HFFc6 (cell line): ENCODE measurements at places on chromosomes 13 and 19. TPM values are rescaled to one million over a fixed set of nuclear protein-coding genes. Genes with fewer than 3 reads are reported as not detected.
A peak's percentile ranks its signal among the peaks of the same experiment; 100 is the strongest.

DNA sequence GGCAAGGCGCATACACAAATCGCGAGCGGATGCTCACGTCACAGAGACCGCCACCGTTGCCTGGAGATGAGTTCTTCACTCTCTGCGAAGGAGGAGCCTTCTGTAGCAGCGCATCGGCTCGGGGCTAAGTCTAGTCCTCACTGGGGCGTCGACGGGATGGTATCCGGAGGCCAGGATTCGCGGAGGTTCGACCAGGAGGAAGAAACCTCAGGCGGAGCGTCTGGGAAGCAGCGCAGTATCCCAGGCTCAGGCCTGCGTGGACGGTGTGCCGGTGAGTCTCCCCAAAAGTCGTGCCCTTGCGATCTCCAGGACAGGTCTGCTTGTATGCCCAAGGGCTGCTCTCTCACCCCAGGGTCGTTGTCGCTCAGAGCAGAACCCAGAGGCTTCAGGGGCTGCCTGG, 40.4 kb downstream of the ZNF146 start:
- DNase-seq, result no peak

GRCh38 chr13:28219408-28220099, 81.2 kb downstream of the PAN3 start:
- no peak for DNase-seq

- peak; percentile 10 for DNase-seq
Observed at GRCh38 chr19:21483589-21484170, 21.7 kb upstream of the ZNF429 start.

GRCh38 chr19:14377883-14378328, 3.3 kb upstream of the ADGRE5 start:
- no peak for DNase-seq

GRCh38 chr13:110185696-110186095, 121.3 kb downstream of the COL4A1 start:
- DNase-seq, result no peak

- no peak for DNase-seq
Observed at GRCh38 chr19:38264486-38265212, at the start of gene SPINT2. Gene SPINT2 (plus strand): TSS chr19:38264573. CDS start chr19:38264893, 320 bp downstream.

- no peak for DNase-seq
Observed at GRCh38 chr13:21636656-21637055, 32.7 kb upstream of the MICU2 start.

DNA sequence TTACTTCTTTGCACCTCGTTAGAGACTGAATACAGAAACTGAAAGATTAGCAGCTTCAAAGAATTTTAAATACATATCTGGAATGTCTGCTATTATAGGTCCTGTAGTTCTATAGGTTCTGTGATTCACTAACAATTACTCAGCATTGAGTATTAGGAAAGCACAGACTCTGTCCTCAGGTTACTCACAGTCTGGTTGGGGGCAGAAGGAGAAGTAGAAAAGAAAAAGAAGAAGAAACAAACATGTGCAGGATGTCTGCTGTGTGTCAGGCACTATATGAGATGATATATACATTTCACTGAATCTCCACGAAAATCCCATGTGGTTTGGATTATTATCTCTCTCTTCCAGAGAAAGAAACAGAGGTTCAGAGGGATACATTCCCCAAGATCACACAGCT, 40.1 kb downstream of the SERTM1 start:
- DNase-seq, result no peak

DNA sequence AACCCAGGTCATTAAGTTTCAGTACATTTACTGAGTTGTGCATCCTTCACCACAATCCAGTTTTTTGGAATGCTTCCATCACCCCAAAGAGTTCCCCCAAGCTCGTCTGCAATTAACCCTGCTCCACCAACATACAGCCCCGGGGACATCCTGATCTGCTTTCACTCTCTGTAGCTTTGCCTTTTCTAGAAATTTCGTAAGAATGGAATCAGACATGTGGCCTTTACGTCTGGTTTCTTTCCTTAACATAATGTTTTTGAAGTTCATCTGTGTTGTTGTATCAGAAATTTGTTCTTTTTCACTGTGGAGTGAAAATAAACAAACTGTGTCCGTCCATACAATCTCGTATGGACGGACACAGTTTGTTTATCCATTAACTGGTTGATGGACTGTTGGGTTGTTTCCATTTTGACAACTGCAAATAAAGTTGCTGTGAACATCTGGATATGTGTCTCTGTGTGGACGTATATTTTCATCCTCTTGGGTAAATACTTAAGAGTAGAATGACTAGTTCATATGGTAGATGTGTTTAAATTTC, 2.9 kb downstream of the KLHL26 start:
- DNase-seq, result no peak

- no peak for DNase-seq
Observed at GRCh38 chr19:17778968-17779929, 15.7 kb upstream of the B3GNT3 start.

GRCh38 chr19:45674946-45675345, 6.9 kb downstream of the GIPR start:
- no peak for DNase-seq

- DNase-seq, result no peak
Observed at GRCh38 chr19:5090465-5091017, 121.6 kb downstream of the KDM4B start.

GRCh38 chr13:70856711-70857110, 748.5 kb upstream of the KLHL1 start:
- no peak for DNase-seq

GRCh38 chr13:72737033-72737432, 9.3 kb downstream of the BORA start:
- no peak for DNase-seq

GRCh38 chr13:101514695-101515275, 62.3 kb downstream of the ITGBL1 start:
- peak; percentile 27 for DNase-seq

DNA sequence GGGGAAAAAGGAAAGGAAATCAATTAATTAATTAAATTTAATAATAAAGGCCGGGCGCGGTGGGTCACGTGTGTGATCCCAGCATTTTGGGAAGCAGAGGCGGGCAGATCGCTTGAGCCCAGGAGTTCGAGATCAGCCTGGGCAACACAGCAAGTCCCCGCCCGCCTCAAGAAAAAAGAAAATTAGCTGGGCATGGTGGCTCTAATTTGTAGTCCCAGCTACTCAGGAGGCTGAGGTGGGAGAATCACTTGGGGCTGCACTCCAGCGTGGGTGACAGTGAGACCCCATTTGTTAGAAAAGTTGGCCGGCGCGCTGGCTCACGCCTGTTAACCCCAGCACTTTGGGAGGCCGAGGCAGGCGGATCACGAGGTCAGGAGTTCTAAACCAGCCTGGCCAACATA, 733 bp upstream of the CD320 start:
- DNase-seq, result no peak

DNA sequence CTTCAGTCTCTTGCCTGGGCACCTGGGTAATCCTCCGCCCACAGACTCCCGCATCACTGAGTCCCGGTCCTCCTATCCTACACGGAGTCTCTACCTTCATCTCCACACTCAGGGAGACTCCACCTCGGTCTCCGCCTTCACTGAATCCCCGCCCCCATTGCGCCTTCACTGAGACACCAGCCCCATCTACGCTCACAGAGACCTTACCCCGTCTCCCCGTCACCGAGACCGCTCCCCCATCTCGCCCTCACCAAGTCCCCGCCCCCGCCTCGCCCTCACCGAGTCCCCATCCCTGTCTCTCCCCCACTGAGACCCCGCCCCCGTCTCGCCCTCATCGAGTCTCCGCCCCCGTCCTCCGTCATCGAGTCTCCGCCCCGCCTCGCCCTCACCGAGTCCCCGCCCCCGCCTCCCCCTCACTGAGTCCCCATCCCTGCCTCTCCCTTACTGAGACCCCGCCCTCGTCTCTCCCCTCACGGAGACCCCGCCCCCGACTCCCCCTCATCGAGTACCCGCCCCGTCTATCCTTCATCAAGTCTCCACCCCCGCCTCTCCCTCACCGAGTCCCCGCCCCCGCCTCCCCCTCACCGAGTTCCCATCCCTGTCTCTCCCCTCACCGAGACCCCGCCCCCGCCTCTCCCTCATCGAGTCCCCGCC, 23.1 kb upstream of the ZNF846 start:
- peak; percentile 85 for DNase-seq

- DNase-seq, result no peak
Observed at GRCh38 chr19:23800271-23800670, 41.6 kb upstream of the ZNF681 start.

GRCh38 chr13:97004096-97004876, 10.0 kb upstream of the OXGR1 start:
- no peak for DNase-seq

DNA sequence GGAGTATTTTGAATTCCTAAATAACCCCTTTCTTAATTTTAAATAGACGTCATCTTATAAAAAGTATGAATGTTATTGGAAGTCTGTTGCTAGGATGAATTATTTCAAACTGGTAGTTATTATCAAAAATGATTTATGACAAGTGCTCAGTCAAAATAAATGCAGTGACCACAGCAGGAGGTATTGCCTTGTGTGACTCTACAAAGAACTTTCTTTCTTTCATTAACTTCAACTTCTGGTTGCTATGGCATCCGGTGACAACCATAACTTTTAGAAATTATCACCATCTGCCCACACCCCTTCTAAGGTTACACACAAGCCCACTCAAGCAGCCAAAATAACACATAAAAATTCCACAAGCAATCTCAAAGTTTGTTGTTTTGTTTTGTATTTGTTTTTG, 189.9 kb downstream of the DACH1 start:
- DNase-seq, result no peak

DNA sequence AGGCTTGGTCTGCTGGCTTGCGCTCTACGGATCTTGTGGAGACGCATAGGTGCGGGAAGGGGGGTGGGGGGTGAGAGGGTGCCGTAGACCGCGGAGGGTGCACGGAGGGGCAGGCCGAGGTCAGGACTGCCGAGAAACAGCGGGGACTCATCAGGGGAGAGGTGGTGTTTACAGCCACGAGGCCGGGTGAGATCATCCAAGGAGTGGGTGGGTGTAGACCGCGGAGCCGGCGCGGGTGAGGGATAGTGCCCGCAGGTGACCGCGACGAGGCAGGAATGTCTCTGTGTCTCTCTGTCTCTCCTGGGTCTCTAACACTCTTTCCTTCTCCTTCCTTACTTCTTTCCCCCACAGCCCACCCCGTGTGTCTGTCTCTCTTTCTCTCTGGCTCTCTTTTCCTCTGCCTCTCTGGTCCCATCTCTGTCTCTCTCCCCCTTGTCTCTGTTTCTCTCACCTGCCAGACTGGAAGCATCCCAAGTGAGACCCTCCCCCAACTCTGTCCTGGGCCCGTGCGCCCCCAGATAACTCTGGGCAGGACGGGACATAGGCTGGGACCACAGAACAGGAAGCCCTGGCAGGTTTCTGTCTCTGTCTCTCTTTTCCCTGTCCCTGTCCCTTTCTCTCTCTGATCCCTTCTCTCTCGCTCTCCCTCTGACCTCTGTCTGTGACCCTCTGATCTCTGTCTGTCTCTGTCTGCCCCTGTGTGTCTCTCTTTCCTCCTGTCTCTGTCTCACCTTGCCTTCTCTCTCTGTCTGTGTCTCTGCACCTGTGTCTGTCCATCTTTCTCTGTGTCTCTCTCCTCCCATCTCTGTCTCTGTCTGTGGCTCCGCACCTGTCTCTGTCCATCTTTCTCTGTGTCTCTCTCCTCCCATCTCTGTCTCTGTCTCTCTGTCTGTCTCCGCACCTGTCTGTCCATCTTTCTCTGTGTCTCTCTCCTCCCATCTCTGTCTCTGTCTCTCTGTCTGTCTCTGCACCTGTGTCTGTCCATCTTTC, 1.8 kb upstream of the KLK4 start:
- DNase-seq, result no peak

Gene TRPC4
- total RNA-seq, result 14.6 to 17.5 TPM (median 16.1 TPM) in 3 replicates

Gene CEACAM16
- not detected in 3 replicates for total RNA-seq

Gene GPR4
- 3.0 to 15.4 TPM (median 4.0 TPM) in 3 replicates for total RNA-seq

Gene CD177
- 0.54 and 0.68 TPM in 2 replicates for total RNA-seq

Gene TEX101
- not detected in 3 replicates for total RNA-seq

Gene ZNF98
- total RNA-seq, result not detected in 2 replicates

Gene MZT1
- total RNA-seq, result 19.9 to 28.8 TPM (median 26.7 TPM) in 3 replicates

Gene CEACAM3
- total RNA-seq, result not detected in 3 replicates

Gene PSG2
- total RNA-seq, result 1.4 to 2.7 TPM (median 1.7 TPM) in 3 replicates

Gene ATP1A3
- total RNA-seq, result 0.32 to 0.51 TPM in 2 of 3 replicates, not detected in the other

Gene TEX26
- total RNA-seq, result not detected in 3 replicates

Gene YJEFN3
- total RNA-seq, result 1.9 to 2.1 TPM (median 1.9 TPM) in 3 replicates

Gene GSX1
- total RNA-seq, result not detected in 3 replicates
